ENCODE measurements at places on chromosomes 13 and 19.

DNA sequence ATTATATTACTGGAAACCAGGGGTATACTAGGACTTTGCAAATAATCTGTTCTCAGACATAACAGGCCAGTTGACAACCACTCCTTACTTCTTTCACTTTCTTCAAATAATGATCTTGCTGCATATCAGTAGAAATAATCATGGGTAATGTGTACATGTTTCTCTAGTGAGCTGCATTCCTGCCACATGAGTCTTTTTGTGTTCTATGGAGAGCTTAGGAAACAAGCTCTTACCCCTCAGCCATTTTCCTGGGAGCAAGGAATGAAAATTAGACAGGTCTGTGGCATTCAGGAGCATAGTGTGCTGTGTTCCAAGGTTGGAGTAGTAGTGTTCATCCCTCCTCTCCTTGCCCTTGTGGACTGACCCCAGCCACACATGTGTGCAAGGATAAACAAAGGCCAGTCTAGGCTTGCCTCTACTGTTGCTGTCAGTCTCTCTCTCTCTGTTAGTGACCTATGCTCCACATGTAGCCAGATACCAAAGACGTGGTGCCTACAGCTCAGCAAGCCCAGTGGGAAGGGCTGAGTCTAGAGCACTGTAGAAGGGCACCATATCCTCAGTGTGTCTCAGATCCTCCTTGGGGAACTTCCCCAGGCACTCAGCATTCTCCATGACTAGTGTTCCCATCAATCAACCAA, 11.5 kb upstream of the OXGR1 start:
- no peak for DNase-seq

DNA sequence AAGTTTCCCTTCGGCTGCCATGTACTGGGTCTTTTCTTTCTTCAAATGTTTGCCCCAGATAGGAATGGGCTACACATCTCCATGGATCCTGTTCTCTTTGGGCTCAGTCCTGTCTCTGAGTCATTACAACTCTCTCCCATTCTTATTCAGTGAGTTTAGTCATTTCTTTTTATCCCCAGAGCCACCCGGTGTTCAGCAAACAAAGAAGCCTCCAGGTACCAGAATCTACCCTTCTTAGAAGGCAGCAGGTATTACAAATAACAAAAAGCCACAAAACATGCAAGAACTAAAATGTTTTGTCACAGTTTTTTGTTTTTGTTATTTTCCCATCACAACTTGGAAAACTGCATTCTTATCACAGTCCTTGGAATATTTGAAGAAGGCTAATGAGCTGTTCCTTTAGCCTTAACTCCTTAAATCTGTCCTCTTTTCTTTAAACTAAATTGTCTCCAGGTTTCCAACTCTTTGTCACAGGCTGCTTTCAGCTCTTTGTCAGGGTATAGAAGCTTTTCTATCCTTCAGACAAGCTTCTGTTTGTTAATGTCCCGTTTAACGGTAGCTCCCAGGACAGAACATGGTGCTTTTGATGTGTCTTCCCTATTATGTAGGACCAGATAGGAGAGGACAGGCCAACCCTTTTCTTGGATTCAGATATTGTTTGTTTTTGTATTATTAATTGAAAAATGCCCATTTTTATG, 215.5 kb upstream of the HTR2A start:
- no peak for DNase-seq

- DNase-seq: no peak
Observed at GRCh38 chr13:40169476-40169875, 497.0 kb downstream of the FOXO1 start.

GRCh38 chr19:40690050-40690692, at the start of gene NUMBL:
Gene NUMBL (minus strand): TSS chr19:40690651. CDS start chr19:40690483, 168 bp downstream.
- DNase-seq: no peak

- no peak for DNase-seq
Observed at GRCh38 chr13:54415753-54416366, 1387.2 kb downstream of the OLFM4 start.

DNA sequence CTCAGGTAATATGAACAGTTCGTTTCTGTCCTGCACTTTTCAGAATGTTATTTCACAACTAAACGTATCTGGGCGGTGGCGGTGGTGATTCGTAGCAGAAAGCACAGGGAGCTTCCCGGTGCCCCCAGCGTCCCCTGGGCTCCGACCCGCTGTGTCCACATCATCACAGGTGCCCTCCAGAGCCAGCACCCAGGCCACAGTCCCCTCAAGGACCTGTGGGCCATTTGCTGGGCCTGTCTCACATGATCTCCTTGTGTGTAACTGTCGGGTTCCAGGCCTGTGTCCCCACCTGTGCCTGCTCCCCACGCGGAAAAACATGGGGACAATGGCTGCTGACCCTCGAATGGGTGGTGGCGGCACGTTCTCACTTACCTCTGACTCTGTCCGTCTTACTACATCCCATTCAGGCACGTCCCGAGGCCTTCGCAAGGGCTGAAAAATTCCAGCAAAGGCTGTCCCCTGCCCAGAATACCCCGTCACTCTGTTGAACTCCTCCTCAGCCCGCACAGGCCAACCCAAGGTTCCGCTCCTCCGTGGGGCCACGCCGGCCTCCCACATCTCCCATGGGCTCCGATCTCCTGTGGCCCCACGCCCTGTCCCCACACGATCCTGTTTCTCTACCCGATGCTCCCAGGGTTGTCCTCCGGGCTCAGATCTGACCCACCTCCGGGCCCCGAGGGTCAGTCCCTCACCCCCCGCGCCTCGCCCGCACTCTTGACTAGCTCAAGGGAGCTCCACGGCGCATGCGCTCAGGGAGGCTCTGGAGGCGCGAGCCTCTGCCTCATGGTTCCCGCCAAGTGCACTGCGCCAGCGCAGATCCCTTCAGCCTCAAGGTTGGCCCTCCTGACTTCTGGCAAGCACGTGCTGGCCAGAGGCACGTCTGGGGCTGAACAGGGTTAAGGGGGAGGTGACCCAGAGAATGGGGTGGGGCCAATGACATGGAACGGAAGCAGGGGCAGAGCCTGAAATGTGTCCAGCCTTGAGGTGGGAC, 21.2 kb downstream of the DEDD2 start:
- DNase-seq: no peak

DNA sequence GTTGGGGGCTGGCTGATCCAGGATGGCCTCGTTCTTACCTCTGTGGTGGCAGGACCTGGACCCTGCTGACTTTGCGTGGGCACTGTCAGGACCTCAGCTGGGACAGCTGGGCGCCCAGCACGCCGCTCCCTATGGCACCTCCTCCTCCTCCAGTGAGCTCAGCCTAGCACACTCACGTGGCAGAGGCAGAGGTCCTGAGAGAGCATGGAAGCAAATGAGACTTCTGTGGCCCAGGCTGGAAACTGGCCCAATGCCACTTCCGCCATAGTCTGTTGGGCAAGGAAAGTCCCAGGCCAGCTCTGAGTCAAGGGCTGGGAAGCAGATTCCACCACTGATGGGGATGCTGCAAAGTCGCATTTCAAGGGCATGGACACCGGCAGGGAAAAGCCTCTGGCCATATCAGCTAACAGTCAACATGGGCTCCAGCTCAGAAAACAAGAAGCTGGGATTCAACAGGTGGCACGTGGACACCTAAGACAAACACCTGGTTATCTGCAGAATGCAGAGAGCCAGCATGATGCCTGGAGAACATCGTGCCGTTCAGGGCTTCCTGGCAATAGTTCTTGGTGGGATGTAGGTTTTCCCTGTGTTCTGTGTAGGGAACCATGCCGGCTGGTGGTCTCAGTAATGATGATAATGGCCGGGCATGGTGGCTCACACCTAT, 16.7 kb downstream of the MYBPC2 start:
- no peak for DNase-seq

GRCh38 chr13:58991826-58992477, 1171.8 kb downstream of the DIAPH3 start:
- no peak for DNase-seq
